ENCODE measurements at places on chromosomes 16 and 17.

DNA sequence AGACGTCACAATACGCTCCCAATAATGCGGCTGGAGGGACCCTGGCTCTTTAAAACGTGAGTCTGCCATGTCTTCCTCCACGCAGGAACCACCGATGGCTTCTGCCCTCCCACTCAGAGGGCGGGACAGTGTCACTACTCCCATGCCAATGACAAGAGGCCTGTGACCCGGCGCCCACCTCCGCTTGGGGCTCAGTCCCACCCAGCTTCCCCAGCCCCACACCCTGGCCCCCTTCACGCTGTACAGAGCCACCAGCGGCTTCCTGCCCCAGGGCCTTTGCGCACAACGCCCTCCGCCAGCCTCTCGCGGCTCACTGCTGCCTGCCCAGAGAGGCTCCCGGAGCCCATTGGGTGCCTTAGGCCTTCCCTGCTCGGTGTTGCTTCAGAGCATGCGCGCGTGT, 29.5 kb upstream of the ZNF469 start:
- no peak for DNase-seq

GRCh38 chr17:29874931-29875596, 55.0 kb downstream of the SSH2 start:
- DNase-seq = no peak

- no peak for DNase-seq
Observed at GRCh38 chr16:79537584-79537983, 63.0 kb downstream of the MAF start.

- no peak for DNase-seq
Observed at GRCh38 chr17:33964344-33964979, 290.6 kb upstream of the CCL2 start.

DNA sequence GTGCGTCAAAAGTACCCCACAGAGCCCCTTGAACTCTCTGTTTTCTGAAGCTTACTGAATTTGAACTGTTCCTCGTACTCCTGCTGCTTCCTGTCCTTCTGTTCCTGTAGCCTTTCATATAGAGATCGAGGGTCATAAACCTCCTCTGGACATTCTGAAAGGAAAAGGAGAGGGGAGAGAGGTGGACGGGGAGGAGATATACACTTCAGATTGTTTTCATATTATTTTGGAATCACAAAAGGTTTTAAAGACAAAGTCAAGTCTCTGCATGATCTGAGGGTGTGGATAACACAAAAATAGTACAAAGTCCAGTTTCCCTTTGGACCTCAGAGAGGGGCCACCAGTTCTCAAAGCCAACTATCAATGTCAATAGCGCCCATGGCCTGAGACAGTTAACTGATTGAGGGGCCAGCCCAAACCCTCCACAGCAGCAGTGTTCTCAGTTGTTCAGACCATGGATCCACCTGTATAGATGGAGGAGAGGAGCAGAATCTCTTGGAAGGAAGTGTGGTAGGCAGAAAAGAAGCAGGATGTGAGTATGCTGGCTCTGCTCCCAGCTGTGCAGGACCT, 13.0 kb downstream of the PSME3IP1 start:
- DNase-seq = no peak

- no peak for DNase-seq
Observed at GRCh38 chr16:52113533-52114183, 433.3 kb downstream of the TOX3 start.

- DNase-seq = no peak
Observed at GRCh38 chr16:75943705-75944514, 217.6 kb upstream of the CPHXL start.

DNA sequence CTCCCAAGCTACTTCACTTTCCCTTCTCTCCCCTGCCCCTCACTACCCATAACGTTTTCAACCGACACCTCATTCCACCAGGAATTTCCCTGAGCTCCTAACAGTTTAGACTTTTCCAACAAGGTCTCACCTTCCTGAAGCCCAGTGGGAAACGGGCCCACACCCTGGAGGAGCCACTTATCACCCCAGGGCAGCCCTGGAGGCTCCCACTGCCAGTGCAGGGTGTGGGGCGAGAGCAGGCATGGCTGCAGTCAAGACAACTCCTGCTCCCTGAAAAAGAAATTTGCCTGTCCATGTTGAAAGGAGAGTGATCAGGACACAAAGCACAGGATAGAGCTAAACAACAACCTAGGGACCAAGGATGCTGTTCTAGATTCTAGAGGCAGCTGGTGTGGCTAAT, 1.7 kb upstream of the CCNF start:
- no peak for DNase-seq

DNA sequence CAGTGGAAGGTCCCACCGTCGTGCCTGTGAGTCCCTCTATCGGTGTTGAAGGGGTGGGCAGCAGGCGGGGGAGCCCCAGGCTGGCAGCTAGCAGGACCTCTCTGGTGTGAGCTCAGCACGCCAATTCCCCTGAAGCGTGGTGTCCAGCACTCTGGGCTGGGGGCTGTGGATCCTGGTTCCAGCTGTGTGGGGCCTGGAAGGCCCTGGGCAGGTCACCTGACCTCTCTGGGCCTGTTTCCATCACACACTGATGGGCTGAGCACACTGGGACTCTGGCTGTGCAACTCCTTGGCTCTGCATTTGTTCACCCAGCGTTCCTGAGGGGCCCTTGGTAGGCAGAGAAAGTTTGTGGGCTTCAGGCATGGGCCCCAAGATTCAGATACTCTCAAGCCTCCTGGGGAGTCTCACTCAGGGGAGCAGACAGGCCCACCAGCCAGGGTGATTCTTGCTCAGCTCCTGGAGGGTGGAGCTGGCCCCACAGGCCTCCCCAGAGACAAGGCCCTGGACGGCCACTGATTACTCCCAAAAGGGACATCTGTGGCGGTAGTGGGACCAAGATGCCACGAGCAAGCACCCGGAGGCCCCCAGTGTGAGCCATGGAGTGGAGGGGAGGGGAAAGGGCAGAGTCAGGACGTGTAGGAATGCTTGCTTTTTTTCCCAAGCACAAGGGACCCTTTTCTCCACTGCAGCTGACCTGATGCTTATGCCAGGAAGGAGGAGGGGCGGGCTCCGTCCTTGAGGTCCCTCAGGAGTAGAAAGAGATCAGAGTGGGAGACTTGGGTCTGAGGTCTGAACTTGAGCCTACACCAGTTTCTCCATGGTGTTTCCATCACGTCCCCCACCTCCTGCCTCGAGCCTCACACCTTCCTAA, 8.5 kb downstream of the SCGB1C2 start:
- no peak for DNase-seq

GRCh38 chr17:46841561-46842379, 9.6 kb upstream of the WNT9B start:
- DNase-seq = peak; percentile 33

Measured in T-helper 9 cell (primary cell).